ENCODE measurements at places on chromosomes 16 and 17.
A peak's percentile ranks its signal among the peaks of the same experiment; 100 is the strongest.

DNA sequence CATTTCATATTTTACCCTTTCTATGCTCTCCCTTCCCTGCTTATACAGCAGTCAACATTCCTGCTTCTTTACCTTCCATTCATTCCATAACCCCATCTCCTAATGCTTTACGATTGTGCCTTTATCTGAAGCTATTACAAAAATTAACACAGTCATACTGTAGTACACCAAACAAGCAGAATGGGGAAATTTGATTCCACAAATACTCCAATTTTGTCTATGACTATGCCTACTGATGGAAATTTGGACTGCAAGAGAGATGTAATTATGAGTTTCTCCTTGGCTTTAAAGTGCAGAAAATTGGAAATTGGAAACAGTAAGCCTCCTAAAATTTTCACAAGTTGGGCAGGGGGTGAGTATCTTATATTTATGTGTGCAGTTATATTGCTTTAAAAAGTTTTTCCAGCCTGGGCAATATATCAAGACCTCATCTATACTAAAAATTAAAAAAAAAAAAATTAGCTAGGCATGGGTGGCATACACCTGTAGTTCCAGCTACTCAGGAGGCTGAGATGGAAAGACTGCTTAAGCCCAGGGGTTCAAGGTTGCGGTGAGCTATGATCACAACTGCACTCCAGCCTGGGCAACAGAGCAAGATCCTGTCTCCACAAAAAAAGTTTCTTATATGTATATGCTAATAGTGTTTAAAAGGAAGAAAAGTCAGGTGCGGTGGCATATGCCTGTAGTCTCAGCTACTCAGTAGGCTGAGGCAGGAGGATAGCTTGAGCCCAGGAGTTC is 3.0 kb downstream of the APPBP2 start:
- no peak for DNase-seq

DNA sequence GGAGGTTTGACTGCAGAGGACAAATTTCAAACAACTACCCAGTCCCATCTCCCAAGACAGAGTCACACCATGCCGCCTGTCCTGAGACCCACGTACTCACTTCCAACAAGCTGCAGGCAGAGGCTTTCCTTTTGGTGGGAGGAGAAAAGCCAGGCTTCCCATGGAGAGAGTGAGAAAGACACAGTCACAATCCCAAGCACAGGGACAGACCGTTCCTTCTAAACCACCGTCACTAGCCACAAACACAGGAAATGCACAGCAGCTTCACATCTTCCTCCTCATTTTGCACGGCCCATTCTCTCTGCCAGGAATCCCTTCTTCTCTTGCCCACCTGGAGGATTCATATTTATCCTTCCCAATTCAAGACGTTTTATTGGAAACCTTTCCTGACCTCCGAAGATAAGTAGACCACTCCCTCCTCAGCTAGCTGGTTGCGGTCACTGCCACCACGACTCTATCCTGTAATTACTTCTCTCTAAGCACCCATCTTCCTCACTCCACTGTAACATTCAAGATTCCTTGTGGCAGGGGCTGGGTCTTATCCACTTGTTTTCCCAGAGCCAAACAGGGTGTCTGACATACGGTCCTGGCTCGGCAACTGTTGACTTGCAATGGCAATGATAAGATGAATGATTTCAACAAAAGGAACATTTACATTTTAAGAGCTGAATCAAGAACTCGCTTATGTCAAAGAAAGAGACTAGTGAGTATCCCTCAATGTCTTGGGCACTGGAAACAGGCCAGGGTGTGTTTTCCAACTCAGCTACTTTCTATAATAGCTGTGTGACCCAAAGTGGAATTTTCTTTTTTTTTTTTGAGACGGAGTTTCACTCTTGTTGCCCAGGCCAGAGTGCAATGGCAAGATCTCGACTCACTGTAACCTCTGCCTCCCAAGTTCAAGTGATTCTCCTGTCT is 87.6 kb downstream of the XYLT1 start:
- DNase-seq = no peak

- peak; percentile 39 for DNase-seq
Measured at GRCh38 chr17:31499771-31500554, 108.5 kb downstream of the RAB11FIP4 start.

DNA sequence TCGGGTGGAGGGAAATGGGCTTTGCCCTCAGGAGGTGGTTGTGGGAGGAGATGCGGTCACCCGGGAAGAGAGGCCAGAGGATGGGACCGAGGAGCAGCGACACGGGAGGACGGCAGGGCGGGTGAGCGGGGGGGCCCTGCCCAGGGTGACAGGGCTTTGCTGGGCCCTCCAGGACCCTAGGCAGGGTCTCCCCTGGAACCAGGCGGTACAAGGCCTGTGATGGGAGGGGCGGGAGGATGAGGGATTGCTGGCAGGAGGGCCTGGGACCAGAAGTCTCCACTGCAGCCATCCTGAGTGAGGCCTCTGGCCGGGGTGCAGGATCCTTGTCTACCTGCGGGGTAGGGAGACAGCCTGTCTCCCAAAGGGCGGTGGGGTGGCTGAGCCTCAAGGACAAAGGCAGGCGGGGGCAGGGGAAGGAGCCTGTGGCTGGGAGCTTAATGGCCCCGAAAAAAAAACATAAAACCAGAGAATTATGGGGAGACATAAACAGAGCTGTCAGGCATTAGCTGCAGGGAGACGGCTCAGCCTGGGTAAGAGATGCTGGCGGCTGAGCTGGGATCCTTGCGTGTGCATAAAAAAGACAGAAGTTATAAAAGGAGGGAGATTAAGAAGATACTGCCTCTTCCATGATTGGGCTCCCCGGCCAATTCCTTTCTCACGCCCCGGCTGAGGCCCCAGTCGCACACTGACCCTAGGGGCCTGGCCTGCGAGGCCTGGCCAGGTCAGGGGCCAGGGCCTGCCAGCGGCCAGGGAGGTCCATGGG is 66.7 kb downstream of the SREBF1 start:
- DNase-seq = no peak

GRCh38 chr17:29577385-29578211 is 9.1 kb downstream of the TP53I13 start:
- DNase-seq = peak; percentile 68

GRCh38 chr17:77793146-77793970 is 165.1 kb upstream of the TNRC6C start:
- no peak for DNase-seq

DNA sequence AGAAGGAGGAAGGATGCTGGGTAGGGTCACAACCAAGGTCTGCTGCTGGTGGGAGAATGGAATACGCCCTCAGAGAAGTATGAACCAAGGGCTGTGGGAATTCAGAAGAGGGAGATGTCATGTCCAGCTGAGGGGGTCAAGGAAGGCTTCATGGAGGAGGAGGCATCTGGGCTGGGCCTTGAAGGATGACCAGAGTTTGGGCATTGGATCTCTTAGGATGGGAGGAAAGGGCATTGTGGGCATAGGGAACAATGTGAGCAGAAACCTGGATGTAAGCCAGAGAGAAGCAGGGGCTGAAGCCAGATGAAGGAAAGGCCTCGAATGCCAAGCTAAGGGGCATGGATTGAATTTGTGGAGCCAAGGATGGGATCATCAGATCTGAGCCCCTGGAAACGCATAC is 49.2 kb upstream of the MAP3K14 start:
- no peak for DNase-seq

- DNase-seq = no peak
Measured at GRCh38 chr16:84369105-84369504, 767 bp downstream of the ATP2C2 start.

DNA sequence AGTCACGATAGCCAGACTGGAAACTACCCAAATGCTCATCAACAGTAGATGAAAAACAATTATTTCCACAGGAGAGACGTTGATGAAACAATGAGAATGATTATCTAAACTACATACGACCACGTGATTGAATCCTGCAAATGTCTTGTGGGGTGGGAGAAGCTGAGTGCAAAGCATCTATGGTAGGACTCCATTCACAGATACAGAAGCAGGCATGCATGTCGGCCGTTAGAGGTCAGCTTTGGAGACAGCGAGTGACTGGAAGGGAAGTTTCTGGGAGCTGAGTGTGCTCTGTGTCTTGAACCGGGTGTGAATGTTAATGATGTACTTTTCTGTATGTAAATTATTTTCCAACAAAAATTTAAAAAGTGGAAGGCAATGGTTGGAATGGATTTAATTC is 71.5 kb upstream of the DNAJA2 start:
- DNase-seq = peak; percentile 10

GRCh38 chr17:10557422-10557821 is 8.0 kb upstream of the MYH2 start:
- DNase-seq = peak; percentile 95

GRCh38 chr16:88809676-88810165 is 2.0 kb downstream of the APRT start:
- no peak for DNase-seq

DNA sequence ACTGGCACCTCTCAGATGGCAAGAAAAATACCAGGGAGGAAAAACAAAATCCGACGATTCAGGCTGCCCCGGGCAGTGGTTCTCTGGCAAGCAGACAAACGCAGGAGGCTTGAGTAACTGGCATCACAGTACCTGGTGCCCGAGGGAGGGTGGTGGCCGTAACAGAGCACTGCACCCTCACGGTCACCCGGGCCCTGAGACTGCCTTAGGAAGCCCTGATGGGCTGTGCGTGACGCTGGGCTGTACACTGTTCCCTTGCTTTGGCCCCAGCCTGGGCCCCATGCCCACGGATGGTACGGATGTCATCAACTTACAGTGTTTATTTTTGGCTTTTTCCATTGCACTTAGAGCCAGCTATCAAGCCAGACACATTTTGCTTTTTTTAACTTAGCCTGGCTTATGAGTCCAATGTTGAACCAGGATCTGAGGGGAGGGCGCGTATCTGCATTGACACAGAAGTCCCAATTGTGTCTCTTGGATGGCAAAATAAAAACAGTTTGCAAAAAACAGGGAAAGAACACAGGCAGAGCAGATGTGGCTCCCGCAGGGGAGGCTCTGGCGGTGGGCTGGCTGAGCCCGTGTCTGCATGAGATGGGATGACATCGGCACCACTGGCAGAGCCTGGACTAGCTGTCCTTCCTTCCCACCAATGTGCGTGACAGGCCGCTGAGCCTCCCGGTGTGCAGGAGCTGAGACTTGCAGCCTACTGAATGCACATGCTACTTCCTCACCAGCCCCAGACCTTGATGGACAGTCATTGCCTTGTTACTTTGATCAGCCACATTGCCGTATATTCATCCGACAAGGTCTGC is 287.7 kb downstream of the FOXL1 start:
- DNase-seq = peak; percentile 28

- no peak for DNase-seq
Measured at GRCh38 chr17:79210638-79211037, 136.0 kb downstream of the ENGASE start.

GRCh38 chr17:36071751-36072150 is 7.7 kb downstream of the CCL18 start:
- DNase-seq = no peak

DNA sequence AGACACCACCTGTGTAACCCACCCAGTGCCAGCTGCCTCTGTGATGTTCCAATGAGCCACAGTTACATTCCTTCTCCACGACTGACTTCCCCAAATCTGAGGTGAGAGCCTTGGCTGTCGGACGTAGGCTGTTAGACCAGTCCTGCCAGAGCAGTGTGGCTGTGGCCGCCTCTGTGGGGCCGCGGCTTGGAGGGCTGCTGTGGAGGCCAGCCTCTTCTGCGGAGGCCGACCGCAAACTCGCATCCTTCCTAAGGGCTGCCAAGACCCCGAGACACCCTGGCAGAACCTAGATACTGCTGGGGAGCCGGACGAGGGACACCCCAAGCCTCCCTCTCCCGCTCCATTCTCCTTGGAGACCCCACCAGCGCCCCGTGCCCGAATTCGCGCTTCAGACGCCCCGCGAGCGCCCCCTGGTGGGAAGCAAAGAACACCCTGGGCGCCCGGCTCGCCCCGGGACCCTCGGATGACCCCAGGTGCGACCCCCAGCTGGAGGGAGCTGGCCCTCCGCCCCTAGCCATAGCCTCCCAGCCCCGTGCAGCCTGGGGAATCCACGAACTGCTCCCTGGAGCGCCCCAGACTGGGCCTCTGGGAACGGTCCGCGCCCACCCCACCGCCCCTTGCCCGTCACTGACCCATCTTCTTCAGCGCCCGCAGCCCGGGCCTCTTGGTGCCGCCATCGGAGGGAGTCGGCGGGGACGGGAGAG is 547 bp downstream of the PLCD3 start:
- no peak for DNase-seq

GRCh38 chr17:28388106-28388505 is 16.6 kb downstream of the SARM1 start:
- no peak for DNase-seq

DNA sequence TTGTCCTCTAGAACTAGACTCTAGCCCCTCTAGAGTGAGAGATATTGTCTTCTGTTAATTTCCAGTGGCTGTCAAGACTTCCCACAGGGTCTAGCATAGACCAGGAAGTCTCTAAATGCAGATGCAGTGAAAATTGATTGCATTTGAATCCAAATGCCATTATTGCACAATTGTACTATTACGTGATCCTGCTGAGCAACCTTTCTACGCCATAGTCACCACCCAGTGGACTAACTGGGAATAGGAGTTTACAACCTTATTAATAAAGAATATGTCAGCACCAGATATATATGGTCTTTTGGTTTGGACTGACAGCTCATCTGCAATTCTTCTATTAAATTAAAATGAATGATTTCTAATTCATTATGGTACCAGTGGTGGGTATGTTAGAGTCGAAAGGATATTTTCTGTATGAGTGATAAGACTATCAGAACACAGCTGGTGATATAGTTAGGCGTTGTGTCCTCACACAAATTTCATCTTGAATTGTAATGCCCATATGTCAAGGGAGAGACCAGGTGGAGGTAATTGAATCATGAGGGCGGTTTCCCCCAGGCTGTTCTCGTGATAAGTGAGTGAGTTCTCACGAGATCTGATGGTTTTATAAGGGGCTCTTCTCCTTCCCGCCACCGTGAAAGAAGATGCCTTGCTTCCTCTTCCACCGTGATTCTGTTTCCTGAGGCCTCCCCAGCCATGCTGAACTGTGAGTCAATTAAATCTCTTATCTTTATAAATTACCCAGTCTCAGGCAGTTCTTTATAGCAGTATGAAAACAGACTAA is 138.9 kb upstream of the CA10 start:
- no peak for DNase-seq

GRCh38 chr17:36148559-36149295 is 27.7 kb downstream of the TBC1D3B start:
- DNase-seq = peak; percentile 59

DNA sequence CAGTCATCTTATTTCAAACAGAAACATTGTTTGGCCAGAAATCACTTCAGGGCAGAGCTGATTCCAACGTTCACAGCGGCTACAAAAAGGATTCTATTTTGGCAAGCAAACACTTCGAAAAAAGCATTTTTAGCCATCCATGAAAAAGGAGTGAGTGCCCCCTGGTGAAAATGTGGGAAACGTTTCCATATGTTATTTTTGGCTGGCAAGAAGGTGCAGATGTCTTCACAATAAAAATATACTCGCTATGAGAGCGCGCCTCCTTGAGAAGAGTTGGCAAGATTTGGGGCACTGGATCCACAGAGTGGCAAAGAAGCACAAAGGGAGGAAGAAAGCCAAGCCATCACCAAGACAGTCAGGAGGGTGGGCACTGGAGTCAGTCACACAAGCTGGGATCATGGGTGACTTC is 191.1 kb downstream of the CHD9NB start:
- no peak for DNase-seq
